ENCODE measurements at places on chromosomes 12 and 14. TPM values are rescaled to one million over a fixed set of nuclear protein-coding genes. Genes with fewer than 3 reads are reported as not detected.

The LRFN5 gene
- total RNA-seq = 13.2 TPM

The COX8C gene
- not detected for total RNA-seq

The PLXNC1 gene
- 21.1 TPM for total RNA-seq

The KLRD1 gene
- 0.09 TPM for total RNA-seq

The HOXC5 gene
- 0.16 TPM for total RNA-seq

The FAM186B gene
- total RNA-seq = 0.63 TPM

The KRT80 gene
- total RNA-seq = under 0.01 TPM

The SLC39A2 gene
- not detected for total RNA-seq

The NKX2-1 gene
- total RNA-seq = 0.09 TPM

The ADAMTS20 gene
- total RNA-seq = not detected

The ERO1A gene
- total RNA-seq = 22.5 TPM

The CD69 gene
- not detected for total RNA-seq

The WNT1 gene
- total RNA-seq = not detected

The ERGIC2 gene
- total RNA-seq = 58.8 TPM

The SNX6 gene
- 109 TPM for total RNA-seq

The MYH7 gene
- not detected for total RNA-seq

The LHX5 gene
- total RNA-seq = not detected

The C12orf54 gene
- total RNA-seq = not detected

The KIF5A gene
- total RNA-seq = 0.60 TPM

The MSI1 gene
- total RNA-seq = not detected

The TSPAN19 gene
- 0.16 TPM for total RNA-seq

Data from bronchial smooth muscle cell (primary cell).